RWPE1 (cell line): ENCODE measurements at places on chromosomes 7 and 10.

DNA sequence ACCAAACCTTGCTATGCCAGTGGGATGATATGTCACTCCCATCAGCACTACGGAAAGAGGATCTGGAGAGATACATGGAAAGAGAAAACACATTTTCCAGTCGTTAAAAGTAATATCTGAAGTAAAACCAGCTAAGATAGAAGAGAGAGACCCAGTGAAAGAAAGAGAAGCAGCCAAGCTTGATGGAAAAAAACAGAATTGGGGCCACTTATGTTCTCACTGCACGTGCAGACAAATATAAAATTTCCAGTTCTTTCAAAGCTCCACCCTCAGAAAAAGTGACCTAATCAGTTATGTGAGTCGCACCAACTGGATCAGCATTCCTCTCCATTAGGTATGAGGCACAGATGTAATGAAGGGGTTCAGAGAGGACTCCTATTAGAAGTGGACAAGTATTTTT lies 266.1 kb downstream of the MTERF1 start:
- no peak for DNase-seq

DNA sequence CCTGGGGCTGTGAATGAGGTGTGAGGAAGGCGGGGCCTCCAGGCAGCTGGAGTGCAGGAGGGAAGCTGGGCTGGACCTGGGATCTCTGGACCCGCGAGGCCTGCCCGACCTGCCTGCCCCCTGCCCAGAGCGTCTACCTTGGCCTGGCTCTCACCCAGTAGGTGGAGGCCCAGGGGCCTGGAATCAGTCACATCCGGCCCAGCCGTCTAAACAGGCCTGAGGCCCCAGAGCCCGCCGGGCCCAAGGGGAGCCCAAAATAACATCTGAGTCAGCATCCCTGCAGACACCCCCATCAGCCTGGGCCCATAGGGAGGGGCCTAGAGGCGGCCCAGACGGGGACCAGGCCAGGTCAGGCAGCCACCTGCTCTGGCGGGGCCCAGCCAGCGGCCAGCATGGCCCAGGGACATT lies 15.1 kb upstream of the ELN start:
- peak; percentile 93 for DNase-seq

DNA sequence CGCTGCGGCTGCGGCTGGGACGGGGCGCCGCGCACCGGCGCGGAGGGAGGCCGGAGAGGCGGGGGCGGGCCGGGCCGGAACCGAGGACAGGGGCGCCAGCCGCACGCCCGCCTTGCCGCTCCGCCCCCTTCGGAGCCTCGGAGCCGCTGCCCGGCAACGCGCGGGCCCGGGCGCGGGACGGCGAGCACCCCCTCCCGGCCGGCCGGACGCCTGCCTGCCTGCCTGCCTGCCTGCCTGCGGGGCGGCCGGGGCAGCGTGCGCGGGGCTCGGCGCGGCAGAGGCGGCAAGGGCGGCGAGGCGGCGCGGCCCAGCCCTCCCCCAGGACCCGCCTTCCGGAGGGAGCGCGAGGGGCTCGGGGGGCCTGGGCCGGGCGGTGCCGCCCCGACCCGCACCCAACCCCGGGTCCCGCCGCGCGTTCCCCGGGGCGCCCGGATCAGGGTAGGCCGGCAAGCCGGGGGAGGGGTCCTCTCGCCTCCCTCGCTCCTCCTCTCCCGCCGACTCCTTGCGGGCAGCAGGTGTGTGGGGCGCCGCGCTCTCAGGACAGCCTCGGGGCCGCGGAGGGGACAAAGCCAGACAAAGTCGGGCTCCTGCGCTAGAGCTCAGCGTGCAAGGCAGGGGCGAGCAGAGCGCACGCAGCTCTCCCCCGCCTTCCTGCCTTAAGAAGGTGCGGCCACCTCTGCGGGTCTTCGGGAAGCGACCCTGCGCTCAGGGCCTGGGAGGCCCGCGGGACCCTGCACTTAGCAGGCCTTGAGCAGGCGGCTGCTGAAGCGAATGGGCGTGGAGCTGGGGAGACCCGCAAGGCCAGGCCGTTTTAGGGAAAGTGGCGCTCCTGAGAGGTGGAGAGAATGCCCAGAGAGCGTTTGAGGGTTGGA lies at the start of gene KIAA1549:
KIAA1549 (minus strand) TSS at position 58 of the 872 bp plus-strand sequence. CDS start 120 bp downstream, outside the sequence.
- peak; percentile 66 for DNase-seq

GRCh38 chr7:158676171-158676840 lies 28.3 kb downstream of the NCAPG2 start:
- no peak for DNase-seq

GRCh38 chr7:80511964-80512363 lies at the start of gene GNAT3:
Gene GNAT3, minus strand, starts transcription at chr7:80512064. Its CDS starts 138 bp downstream, at chr7:80511926.
- DNase-seq, result no peak

GRCh38 chr10:283916-284356 lies 148.7 kb downstream of the ZMYND11 start:
- DNase-seq, result no peak

GRCh38 chr7:22386206-22386858 lies 29.4 kb upstream of the RAPGEF5 start:
- DNase-seq, result no peak

- no peak for DNase-seq
Observed at GRCh38 chr7:32215697-32216096, 145.5 kb upstream of the PDE1C start.

GRCh38 chr10:110415809-110416208 lies 81.9 kb upstream of the DUSP5 start:
- DNase-seq, result no peak

DNA sequence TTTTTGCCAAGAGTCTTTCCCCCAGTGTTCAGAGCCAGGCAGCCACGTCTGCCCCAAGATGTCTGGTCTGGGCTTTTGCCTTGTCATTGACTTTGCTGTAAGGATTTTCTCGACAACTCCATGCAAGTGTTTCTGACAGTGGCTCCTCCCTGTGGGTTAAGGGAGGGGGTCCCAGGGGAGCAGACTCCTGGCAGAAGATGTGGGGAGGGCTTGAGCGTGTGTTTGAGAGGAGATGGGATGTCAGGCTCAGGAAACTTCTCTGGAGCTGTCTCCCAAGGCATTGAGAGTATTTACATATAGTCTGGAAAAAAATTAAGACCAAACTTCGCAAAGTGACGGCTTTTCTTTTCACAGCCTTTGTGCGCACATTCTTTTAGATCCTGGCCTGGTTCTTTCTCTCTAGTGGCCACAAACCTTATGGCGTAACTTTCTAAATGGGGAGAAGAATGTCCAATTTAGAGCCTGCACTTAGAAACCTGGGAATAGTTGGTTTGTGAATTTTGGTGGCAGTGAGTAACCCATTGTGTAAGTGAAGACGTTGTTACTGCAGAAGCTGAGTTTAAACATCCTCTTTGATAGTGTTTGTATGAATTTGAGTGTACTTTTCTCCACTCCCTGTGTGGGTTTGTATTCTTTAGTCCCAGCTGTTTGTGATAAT lies 201.5 kb downstream of the LRMDA start:
- DNase-seq, result no peak

DNA sequence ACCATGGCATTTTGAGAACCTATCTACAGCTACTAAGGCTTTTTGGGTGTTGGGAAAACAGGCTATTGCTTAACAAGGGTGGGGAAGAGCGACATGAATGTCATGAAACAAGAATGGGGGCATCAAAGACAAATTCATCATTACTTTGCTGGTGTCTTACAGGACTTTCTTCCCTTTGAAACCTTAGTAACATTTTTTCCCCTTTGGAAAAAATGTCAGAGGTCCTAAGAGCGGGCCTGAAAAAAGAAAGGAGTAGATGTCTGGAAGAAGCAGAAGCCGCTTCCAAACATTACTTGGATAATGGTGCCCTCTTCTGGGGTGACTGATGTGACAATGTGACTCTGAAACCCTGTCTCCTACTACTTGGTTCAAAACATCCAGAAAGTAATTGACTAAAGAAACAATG lies 3.8 kb upstream of the DDX50 start:
- peak; percentile 58 for DNase-seq

DNA sequence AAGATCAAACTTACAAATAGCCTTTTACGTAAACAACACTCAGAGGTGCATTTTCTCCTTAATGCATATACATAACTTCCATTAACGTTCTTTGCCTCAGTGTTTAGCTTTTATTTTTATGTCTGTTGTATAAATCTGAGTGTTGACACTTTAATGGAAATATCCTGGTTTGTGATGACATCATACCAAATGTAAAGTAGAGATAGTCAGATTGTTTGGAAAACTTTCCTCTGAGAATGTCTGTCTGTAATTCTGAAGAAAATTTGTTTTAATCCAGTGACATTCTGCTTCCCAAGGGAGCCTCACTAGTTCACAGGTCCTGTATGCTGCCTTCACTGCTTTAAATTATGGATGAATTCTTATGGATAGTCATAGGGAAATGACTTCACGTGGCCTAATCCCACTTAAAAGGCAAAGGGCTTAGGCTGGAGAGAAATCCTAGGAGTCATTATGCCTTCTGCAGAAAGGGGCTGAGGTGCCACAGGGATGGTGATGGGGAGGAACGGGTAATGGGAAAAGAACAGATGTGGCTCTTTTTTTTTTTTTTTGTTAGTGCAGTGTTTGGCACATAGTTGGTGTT lies 93.2 kb downstream of the DNAJB9 start:
- DNase-seq, result no peak

GRCh38 chr10:20970708-20971107 lies 73.6 kb upstream of the NEBL start:
- DNase-seq, result no peak

- no peak for DNase-seq
Observed at GRCh38 chr10:47104786-47105385, 193.7 kb downstream of the PTPN20 start.
